PC-9 (cell line): ENCODE measurements at places on chromosomes 13 and 19. TPM values are rescaled to one million over a fixed set of nuclear protein-coding genes. Genes with fewer than 3 reads are reported as not detected.

The CCDC70 gene
- total RNA-seq = not detected in 2 replicates

DNA sequence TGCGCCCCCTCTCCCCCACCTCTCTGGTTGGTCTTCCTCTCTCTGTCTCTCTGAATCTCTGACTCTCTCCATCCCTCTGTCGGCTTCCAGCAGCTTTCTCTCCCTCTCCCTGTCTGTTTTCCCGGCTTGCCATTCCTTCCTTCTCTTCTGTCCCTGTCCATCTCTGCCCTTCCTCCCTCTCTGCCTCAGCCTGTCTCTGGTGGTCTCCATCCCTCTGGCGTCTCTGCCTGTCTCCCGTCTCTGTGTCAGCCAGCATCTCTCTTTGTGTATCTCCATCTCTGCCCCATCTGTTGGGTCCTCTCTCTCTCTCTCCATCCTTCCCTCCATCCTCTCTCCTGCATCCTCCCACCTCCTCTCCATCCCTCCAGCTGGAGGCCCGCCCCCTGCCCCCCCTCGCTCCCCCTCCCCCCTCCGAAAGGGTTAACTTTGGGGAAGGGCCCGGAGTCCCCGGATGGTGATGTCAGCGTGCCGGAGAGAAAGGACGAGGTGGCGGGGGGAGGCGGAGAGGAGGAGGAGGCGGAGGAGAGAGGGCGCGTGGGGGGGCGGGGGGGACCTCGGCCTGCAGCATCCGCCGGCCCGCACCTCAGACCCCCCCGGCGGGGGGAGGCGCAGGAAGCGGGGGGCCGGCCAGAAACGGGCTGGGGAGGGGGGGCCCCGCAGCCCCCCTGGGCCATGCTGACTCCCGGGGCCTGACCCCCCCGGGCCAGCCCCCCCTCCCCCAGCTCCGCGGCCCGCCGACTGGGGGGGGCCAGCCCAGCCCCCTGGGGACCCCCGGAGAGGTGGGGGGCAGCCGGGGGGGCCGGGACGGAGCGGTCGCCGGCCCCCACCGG is at the start of gene BRSK1:
Gene BRSK1 (plus strand): TSS at position 450 of the 830 bp plus-strand sequence. CDS start 446 bp downstream, outside the sequence.
- no peak within 1 kb of the TSS for H3K4me3 ChIP-seq
- peaks cover 5% of the 10 kb centered on the region; the same call in 1 of the 2 replicates for H3K4me1 ChIP-seq
- H3K27ac ChIP-seq = no peak within 1 kb of the TSS
- no peaks in the 10 kb centered on the region for H3K36me3 ChIP-seq
- DNase-seq = peak; percentile 34

The SIGLEC7 gene
- total RNA-seq = not detected in 2 replicates

The LILRB2 gene
- not detected in 2 replicates for total RNA-seq

The OLFM4 gene
- not detected in 2 replicates for total RNA-seq

DNA sequence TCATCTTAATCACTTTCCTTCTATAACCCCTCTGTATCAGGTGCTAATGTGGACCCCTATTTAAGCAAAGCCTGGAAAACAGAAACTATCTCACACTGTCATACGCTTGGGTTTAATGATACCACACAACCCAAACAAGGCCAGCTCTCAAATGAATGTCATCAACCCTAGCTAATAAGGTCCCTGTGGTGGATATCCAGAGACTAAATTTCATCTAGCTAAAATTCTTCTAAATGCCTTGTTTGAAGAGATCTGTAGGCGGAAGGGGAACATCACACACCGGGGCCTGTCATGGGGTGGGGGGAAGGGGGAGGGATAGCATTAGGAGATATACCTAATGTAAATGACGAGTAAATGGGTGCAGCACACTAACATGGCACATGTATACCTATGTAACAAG is 95.5 kb downstream of the FOXO1 start:
- no peak overlapping the region for H3K4me3 ChIP-seq
- no peaks in the 10 kb centered on the region for H3K27me3 ChIP-seq
- H3K27ac ChIP-seq = no peak overlapping the region
